ENCODE measurements at places on chromosomes 11 and 22. TPM values are rescaled to one million over a fixed set of nuclear protein-coding genes. Genes with fewer than 3 reads are reported as not detected.
A peak's percentile ranks its signal among the peaks of the same experiment; 100 is the strongest.

DNA sequence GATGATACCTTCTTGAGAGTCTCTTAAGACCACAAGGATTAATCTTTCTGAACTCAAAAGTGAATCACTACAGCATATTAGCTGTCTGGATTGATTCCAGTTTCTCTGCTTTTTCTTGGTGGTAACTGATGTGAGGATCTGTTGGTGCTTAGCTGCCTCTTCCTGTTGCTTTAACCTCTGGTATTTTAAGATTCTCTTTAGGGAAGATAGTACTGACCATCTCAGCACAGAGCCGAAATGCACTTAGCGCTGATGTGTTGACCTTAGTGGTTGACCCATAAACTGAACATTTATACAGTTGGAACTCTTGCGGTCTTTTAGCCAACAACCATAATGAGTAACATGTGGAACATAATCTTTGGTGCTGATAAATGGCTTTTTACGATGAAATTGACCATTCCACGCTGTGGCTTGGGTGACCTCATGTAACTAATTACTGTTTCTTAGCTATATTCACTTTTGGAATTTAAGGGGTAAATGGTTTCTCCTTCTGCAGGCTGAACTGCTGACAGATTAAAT is 33.7 kb downstream of the APLP2 start:
- DNase-seq: peak; percentile 81

DNA sequence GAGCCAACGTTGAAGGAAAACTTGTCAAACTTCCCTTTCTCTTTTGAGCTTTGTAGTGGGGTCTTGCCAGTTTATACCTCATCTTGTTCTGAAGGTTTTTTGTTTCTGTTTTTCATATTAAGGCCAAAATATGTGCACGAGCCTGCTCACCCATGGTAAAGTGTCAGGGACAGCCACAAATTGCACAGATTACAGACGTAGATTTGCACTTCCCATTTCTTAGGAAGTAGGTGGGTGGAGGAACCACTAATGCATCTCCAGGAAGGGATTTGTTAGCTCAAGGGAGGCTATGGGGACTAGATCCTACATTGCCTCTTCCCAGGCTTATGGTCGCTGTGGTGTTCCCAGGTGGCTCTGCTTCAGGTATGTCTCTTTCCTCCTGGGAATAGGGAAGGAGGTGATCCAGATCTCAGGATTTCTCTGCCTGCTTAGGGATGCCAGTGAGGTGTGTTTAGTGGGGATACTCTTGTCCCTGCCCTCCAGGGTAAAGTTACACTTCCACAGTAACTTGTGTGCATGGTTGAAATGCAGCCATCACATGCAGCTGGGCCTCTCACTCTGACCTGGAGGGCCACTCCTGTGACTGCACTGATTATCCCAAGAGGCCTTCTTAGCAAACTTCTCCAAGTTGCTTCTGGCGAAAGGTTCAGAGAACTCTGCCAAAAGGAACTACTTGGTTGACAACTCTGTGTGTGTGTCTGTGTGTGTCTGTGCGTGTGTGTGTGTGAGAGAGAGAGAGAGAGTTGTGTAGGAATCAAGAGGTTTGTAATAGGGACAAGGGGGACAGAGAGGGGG is 9.8 kb downstream of the PPFIBP2 start:
- DNase-seq: no peak

DNA sequence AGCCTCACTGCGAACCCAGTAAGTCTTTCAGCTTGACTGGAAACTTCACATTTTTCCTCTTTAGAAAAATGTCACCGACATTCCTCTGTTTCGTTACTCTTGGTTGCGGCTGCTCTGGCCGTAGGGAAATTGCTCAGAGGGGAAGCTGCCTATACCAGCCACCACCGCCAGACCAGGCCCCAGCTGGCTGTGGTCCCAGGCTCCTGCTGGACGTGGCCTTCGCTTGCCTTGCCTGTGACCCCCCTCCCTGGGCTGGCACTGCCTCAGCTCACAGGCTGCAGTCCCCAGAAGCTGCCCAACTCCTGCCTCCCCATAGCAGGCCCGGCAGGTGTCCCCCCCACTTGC is 197.8 kb downstream of the MN1 start:
- no peak for DNase-seq

- DNase-seq: peak; percentile 79
Observed at GRCh38 chr22:46171940-46172339, 21.6 kb downstream of the PPARA start.

- DNase-seq: no peak
Observed at GRCh38 chr11:6794639-6795038, 4.8 kb downstream of the OR6A2 start.

DNA sequence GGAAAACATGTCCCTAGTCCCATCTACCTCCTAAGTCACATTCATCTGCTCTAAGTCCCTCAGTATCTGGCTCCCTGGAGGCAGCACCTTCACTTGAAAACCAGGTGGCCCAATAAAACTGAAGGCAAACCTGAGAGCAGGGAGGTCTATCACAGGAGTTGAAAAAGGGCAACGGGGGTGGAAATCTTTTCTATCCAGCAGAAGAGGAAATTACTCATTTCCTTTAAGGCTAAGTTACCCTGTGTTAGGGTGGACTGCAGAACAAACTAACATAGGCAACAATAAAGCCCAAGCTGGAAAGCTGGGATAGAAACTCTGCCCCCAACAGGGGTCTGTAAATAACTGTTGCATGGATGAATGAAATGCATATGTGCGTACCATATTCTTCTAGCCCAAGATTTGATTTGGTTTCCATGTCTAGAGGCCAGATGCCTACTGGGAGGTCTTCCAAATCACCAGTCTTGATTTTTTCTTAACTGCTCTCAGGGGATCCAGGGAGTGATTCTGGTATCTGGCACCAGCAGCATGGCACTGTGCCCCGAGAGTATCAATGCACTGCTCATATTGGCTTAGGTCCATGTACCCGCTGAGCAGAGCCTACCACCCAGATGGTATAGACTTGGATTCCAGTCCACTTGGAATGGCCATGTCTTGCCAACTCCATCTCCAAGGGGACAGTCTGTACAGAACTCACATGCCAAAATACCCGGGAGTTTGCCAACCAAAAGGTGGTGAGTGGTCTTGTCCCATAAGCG is 350.0 kb upstream of the NCAM1 start:
- no peak for DNase-seq

DNA sequence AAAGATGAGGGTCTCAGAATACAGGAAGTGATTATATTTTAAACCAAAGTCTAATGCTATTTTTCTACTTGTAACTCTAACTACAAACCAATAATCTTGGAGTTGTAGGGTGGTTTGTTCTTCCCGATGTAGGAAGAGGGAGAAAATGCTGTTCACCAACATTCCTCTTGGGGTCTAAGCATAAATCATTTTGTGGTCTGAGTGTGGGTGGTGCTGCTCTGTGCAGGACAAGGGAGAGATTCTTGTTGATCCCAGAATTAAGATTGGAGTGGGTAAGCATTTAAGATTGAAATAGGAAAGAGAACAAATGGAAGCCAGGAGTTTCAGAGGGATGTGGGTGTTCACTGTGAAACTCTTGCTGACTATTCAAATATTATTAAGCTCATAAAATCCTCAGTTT is 38.6 kb upstream of the MMP13 start:
- peak; percentile 25 for DNase-seq

- DNase-seq: no peak
Observed at GRCh38 chr22:38081941-38082828, 1.8 kb downstream of the SLC16A8 start.

- DNase-seq: no peak
Observed at GRCh38 chr11:109512680-109513079, 90.7 kb downstream of the C11orf87 start.

DNA sequence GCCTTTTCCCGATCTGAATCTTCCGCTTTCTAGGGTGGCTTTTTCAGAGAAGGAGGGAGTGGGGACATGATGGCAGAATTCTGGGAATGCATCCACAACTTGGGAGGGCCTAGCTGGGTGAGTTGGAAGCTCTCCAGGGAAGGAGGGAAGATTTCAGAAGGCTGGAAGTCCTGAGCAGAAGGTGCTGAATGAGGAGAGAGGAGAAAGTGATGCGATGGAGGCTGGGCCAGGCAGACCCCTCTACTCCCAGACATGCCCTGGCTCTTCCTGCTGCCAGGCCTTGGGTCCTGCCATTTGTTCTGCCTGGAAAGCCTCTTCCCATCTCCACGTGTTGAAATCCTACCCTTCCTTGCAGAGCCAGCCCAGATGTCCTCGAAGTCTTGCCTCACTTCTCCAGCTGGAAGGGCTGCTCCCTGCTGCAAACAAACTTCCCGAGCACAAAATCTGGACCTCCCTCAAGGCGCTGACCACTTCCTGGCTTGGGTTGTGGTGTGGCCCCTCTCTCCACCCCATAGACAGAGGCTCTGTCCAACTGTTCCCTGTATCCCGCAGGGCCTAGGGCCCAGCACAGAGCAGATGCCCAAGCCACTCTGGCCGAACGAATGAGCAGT is 16.8 kb downstream of the LRRC32 start:
- DNase-seq: no peak

DNA sequence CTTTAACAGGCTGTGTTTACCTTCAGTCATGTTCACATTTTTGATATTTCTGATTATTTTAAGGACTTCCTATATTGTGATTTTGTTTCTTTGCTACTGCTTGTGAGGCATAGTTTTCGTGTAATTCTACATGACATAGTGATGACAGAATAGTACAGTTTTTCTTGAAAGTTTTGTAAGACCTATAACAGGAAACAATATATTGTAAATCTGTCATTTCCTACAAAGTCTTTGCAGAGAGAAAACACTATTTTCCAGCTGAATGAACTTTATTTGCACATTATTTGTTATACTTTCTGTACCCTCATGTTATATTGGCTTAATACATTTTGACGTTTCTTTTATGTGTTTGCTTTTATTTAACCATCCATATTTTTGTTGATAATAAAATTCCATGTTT is 191.1 kb downstream of the TMEM135 start:
- DNase-seq: no peak

- DNase-seq: no peak
Observed at GRCh38 chr11:114097832-114098231, 38.3 kb downstream of the ZBTB16 start.

- no peak for DNase-seq
Observed at GRCh38 chr11:93017821-93018690, 48.6 kb downstream of the MTNR1B start.

DNA sequence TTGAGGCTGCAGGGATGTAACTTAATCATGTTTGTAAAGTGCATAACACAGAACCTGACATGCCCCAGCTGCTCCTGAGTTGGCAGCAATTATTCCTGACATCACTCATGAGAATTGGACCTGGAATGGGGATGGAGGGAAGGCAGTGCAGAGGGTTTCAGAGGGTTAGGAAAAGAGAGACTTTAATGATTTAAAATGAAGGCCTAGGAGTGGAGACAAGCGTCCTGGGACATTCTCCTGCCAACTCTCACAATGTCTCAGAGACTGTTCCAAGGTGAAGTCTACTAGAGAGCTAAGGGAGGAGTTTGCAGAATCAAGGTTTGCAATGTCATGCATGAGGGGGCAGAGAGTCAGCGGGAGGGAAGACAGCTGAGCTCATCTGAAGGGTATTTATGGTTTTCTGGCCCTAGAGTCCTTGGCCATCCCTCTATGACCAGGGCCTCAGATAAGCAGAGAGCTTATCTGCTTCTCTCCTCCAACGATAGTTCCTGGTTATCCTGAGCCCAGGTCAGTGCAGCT is 36.9 kb downstream of the GGTLC2 start:
- DNase-seq: peak; percentile 62

- peak; percentile 33 for DNase-seq
Observed at GRCh38 chr11:3159296-3160190, 5.6 kb downstream of the OSBPL5 start.

DNA sequence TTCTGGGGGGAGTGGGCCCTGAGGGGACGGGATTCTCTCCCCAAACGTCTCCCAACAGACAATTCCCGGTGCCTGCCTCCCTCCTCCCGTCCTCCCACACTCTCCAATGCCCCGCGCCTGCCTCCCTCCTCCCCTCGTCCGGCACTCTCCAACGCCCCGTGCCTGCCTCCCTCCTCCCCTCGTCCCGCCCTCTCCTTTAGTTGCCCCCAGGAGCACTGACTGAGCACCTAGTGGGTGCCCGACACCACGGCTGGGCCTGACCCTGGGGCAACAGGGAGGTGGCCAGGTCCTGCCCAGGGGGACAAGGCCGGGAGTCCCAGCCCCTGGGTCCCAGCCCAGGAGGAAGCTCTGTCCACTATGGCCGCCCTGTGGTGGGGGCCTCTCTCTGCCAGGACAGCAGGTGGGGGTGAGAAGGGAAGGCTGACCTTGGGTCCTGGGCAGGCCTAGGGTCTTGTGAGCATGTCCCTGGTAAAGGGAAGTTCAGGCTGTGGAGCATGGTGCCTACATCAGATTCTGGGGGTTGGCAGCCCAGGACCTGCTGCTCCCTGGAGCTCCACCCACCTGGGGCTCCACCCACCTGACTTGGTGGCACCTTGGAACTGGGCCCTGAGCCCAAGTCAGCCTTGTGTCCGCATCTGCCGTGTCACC is 942.3 kb downstream of the BRD1 start:
- no peak for DNase-seq

GRCh38 chr11:119155733-119156492 is 7.1 kb downstream of the ABCG4 start:
- no peak for DNase-seq

DNA sequence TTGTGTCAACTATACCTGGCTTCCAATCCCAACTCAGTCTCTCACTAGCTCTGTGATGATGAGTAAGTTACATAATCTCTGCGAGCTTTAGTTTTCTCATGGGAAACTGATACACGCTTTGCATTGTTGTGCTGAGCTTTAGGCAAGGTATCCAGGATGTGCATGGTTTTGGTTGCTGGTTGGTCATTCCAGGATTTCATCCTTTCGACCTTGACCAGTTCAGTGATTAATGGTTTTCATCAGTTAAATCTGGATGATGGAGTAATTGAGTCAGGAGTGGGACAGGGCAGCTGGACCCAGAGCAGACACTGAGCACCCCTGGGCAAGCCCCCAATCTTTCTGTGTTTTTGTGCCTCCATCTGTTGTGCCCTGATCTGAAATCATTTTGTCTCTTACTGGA is 417.3 kb upstream of the CADM1 start:
- DNase-seq: peak; percentile 23

DNA sequence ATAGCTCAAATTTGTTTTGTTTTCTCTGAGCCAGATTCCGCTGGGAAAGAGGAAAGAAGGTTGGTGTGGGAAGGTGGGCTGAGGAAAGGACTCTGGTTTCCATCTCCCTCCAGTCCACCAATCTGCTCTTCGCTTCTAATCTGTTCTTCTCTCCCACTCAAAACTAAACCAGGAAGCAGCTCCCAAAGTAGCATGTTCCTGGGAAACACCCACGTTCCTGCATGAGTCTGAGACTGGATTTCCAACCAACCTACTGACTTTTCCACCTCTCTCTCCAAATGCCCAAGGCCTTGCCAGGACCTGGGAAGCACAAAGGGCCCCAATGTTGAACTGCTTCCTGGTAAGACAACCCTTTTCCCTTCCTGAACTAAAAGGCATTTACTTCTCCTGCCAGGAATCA is 110.2 kb downstream of the WT1 start:
- no peak for DNase-seq

The PRAME gene
- 5.3 TPM for total RNA-seq

The NXPE2 gene
- 0.05 TPM for total RNA-seq

The CNIH2 gene
- total RNA-seq: not detected

The CD81 gene
- total RNA-seq: 666 TPM

The PGA4 gene
- total RNA-seq: not detected

The OR51B2 gene
- not detected for total RNA-seq

The MS4A18 gene
- total RNA-seq: not detected

The PRSS23 gene
- total RNA-seq: 197 TPM

The F2 gene
- total RNA-seq: 1.1 TPM

The VSIG10L2 gene
- not detected for total RNA-seq
